ENCODE measurements at places on chromosomes 7 and 10. TPM values are rescaled to one million over a fixed set of nuclear protein-coding genes. Genes with fewer than 3 reads are reported as not detected.

DNA sequence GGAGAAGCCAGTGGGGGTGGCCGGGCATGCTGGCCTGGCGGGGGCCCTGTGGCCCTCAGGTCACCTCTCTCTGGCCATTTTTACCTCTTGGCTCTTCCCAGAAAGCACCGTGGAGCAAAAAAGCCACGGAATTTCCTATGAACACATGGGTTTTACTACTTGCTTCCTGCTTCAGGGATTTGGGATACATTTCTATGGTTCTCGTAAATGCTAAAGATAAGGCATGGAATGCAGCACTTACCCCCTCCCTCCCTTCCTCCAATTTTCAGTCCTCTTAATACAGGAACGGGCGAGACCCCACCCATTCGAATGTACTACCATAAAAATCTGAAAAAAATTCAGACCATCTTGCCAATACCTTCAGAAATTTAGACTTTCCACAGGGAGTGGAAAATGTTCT is 279.7 kb downstream of the ARHGAP12 start:
- H3K27me3 ChIP-seq = no peaks in the 10 kb centered on the region
- H3K4me1 ChIP-seq = no peaks in the 10 kb centered on the region
- no peak overlapping the region for H3K4me3 ChIP-seq
- no peak overlapping the region for H3K27ac ChIP-seq
- H3K36me3 ChIP-seq = no peaks in the 10 kb centered on the region
- no peak for DNase-seq

DNA sequence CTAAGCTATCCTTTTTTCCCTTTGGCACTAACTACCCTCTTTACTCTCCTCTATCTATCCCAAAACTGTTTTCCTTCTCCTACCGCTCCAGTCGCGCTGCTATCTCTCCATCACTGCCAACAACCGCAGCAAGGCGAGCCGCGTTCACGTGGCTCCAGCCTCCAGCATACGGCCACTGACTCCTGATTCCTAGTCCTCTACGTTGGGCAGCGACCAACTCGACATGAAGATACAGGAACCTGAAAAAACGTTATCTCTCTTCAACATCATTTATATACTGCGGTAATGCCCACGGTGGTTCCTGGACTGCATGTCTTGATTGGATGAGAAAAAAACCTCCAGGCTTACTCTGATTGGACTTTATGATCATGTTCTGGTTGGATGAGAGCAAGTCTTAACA is 129.5 kb downstream of the ZNF716 start:
- H3K4me3 ChIP-seq = no peak overlapping the region
- DNase-seq = no peak
- no peaks in the 10 kb centered on the region for H3K36me3 ChIP-seq
- no peak overlapping the region for H3K27ac ChIP-seq
- H3K4me1 ChIP-seq = no peaks in the 10 kb centered on the region
- H3K27me3 ChIP-seq = no peaks in the 10 kb centered on the region

GRCh38 chr7:151652111-151652510 is 132.4 kb upstream of the RHEB start:
- no peak overlapping the region for H3K4me3 ChIP-seq
- no peaks in the 10 kb centered on the region for H3K27me3 ChIP-seq
- H3K36me3 ChIP-seq = no peaks in the 10 kb centered on the region
- H3K4me1 ChIP-seq = no peaks in the 10 kb centered on the region

Gene BET1
- total RNA-seq = 24.9 TPM
